Naive thymus-derived CD8-positive, alpha-beta T cell (primary cell): ENCODE measurements at places on chromosomes 3 and 15. TPM values are rescaled to one million over a fixed set of nuclear protein-coding genes. Genes with fewer than 3 reads are reported as not detected.

Gene CSTA
- not detected for total RNA-seq

- no peak overlapping the region for H3K4me3 ChIP-seq
- H3K27ac ChIP-seq = no peak overlapping the region
- H3K4me1 ChIP-seq = no peaks in the 10 kb centered on the region
- peaks cover 10% of the 10 kb centered on the region for H3K27me3 ChIP-seq
- no peaks in the 10 kb centered on the region for H3K36me3 ChIP-seq
Measured at GRCh38 chr3:194929578-194929960, 243.9 kb downstream of the FAM43A start.

Gene NR2E3
- total RNA-seq = not detected

Gene CHDH
- total RNA-seq = not detected

Gene POLQ
- total RNA-seq = 0.36 TPM

DNA sequence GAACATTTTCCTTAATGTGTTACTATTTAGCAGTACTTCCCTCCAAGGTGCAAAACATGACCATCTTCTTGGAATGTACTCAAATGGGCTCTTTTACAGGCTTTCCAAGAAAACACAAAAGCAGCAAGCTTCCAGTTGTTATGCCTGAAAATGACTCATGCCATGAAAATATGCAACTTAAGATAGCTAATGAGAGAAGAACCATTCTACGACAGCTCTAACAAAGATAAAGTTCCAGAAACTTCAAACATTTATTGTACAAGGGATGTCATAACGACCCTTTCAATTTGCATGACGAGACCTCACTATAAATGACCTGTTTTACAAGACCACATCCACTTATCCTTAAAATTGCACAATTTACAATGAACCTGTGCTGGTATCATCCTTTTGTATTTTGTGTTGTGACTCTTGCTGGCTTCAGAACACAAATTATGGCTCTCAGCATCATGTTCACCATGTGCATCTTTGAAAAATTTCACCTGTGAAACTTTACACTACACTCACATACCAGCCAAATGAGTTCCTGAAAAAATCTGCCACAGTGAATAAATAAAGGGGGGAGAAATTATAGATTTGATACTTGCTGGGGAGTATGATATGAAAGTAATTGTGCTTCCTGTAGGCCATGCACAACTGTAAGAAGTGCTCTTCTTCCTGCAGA is 433.7 kb downstream of the MAGI1 start:
- H3K4me3 ChIP-seq = no peak overlapping the region
- no peak for DNase-seq
- H3K27ac ChIP-seq = no peak overlapping the region
- H3K36me3 ChIP-seq = no peaks in the 10 kb centered on the region

Gene SLC2A2
- total RNA-seq = not detected
